ENCODE measurements at places on chromosomes 5 and 9.

DNA sequence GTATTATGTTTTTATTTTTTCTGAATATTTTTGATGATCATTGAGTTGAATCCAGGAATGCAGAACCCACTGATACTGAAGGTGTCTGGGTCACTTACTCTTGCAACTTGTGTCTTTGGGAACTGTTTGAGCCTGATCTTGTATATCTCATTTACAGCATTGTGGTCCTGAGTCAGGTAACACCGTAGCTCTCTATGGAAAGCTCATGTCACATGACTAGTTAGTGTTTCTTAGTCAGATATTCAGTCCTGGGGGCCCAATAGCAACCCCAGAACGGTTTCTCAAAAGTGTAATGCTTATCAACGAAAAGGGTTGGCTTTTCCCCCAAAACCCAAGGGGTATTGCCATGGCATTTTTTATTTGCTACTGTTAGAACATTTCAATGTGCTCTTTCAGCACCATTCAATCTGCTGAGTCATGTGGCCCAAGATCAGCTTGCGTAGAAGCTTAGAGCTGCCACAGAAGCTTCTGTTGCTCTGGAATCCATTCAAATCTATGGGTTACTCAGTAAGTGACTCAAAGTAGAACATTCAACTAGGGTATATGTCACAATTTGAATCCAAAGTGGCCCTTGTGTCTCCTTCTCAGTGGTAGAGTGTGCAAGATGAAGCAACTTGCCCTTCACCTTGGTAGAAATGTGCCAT, 12.1 kb upstream of the PTAR1 start:
- DNase-seq = no peak

DNA sequence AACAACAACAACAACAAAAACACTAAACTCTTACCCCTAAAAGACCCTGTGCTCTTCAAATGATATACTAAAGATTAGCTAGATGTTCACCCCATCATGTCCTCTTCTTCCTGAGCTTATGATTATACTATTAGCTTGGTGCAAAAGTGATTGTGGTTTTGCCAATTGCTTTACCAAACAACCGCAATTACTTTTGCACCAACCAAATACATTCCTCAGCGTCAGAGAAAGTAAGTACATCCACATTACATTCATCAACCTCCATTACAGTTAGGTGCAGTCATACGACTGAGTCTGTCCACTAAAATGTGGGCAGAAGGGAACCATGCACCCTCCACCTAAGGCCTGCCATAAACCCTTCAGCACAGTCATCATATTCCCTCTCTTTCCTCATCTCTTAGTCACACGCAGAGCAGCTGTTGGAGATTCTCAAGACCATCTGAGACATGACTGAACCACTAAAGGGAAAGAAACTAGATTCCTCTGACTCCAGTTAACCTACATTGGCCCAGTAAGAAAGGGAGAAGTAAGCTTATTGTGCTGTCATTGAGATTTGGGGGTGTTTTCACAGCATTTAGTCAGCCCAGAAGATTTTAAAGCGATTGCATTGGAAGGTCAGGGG, 181.6 kb upstream of the TLE4 start:
- no peak for DNase-seq

DNA sequence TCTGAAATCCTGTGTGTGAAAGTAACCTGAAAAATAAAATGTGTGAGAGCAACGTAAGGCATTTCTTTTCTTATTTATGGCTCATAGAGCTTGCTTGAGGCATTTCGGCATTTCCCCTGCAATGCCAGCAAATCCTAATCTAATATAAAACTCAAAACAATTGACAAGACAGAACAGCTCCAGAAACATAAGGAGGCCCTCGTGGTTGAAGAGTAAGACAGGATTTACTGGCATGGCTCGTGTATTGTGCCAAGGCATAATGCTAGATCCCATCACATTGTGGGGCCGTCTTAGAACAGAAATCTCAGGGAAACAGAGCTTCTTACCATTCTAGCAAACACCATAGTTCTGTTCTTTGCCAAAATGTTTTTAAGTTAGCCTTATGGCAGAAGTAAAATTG, 166.2 kb downstream of the NTRK2 start:
- no peak for DNase-seq

DNA sequence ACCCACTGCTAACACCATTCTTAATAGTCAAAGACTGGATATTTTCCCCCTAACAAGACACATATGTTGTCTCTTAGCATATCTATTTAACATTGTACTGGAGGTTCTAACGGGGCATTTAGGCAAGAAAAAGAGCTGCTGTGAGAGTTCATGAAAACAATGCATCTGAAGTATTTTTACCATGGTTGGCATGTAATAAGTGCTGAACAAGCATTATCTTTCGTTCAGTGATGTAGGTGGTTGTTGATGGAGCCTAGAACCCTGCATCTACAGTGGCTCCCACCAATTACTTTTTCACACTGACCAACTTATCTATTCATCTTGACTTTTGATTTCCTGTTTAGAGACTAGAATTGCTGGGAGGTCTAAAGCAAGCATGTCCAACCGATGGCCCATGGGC, 12.8 kb downstream of the B4GALT1 start:
- DNase-seq = no peak

GRCh38 chr5:52818360-52818759, 30.6 kb downstream of the ITGA1 start:
- no peak for DNase-seq

DNA sequence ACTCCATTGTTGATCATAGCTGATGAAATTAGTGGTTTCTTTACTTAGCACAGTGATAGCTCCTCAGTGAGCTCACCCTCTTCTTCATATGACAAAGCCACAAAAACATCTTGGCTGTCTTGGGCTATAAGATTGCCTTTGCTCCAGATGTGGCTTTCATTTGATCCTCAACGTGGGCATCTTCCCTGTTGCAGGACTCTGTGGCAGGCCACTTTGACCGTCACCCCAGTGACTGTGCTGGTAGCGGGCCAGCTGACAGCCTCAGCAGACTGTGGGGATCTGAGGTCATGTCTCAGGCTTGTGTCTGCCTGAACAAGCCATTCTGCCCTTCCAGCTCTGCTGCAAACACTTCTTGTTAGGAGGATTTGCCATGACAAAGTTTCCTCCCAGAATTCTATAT, 422.2 kb downstream of the NR2F1-AS1 start:
- no peak for DNase-seq

DNA sequence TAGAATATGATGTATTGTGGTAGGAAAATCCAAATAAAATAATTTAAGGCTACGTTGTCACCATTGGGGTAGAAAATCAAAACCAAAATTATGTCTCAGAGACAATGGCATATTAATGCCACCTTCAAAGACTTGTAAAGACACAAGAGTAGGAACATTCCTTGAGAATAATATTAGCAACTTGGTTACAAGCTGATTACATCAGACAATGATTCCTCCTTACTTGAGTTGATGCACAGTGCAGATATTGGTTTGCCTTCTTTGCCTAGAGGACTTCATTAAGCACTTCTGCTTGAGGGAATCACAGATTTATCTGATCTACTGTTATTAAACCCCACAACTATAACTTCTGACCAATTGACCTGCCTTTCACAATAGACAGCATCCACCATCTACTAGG, 500.2 kb downstream of the CDH9 start:
- DNase-seq = no peak

- DNase-seq = no peak
Measured at GRCh38 chr5:146564007-146564762, 48.2 kb upstream of the GPR151 start.

- no peak for DNase-seq
Measured at GRCh38 chr5:179242676-179243075, 102.6 kb downstream of the ADAMTS2 start.

- DNase-seq = no peak
Measured at GRCh38 chr5:140795259-140795641, 598 bp downstream of the PCDHA2 start.

DNA sequence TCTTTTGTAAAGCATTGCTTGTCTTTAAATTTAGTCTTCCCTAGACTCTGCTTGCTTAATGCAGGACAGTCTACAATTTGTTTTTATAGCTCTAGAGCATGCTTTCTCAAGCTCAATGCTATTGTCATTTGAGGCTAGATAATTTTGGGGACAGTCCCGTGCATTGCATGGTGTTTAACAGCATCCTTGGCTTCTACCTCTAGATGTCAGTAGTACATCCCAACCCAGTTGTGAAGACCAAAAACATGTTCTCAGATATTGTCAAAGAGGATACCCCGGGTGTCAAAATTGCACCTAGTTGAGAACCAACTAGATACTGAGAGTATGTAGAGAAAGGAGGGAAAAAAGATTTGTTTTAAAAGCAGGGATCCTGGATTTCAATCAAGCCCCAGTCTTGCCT, 277.5 kb downstream of the CEMIP2 start:
- no peak for DNase-seq

GRCh38 chr9:135783540-135784245, 81.7 kb downstream of the KCNT1 start:
- DNase-seq = no peak

GRCh38 chr5:107526270-107526937, 144.3 kb downstream of the EFNA5 start:
- no peak for DNase-seq
